ENCODE measurements at places on chromosomes 11 and 22.

- no peak for DNase-seq
Observed at GRCh38 chr22:45120931-45121330, 42.8 kb upstream of the NUP50 start.

DNA sequence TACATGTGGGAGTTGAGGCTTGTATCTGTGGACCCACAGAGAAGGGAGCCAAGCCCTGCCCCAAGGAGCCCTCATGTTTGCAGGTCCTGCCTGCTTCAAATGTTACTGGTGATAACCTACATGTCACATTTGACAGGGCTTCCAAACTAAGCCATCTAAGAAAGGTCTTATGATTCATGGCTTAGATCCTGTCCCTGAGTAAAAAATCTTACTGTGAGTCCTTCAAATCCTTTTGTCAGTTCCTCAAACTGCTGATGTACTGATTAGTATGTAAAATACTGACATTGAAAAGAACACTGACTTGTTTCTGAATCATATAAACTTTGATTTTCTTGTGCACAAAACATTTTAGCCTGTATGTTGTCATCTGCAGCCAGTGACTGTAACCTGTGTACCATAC, 1.0 kb upstream of the PANX1 start:
- DNase-seq, result no peak

- DNase-seq, result no peak
Observed at GRCh38 chr22:46245511-46245910, 4.6 kb downstream of the CDPF1 start.

GRCh38 chr11:87298155-87298554, 260.4 kb downstream of the TMEM135 start:
- DNase-seq, result no peak

- no peak for DNase-seq
Observed at GRCh38 chr11:6620636-6621035, 1.4 kb upstream of the TPP1 start.

GRCh38 chr22:40212121-40212520, 34.4 kb downstream of the TNRC6B start:
- DNase-seq, result no peak

GRCh38 chr11:116901211-116901610, 63.8 kb upstream of the APOA1 start:
- DNase-seq, result no peak

- DNase-seq, result no peak
Observed at GRCh38 chr11:134374891-134375550, 37.0 kb downstream of the B3GAT1 start.

- no peak for DNase-seq
Observed at GRCh38 chr11:56089697-56090096, 3.4 kb upstream of the OR8I2 start.

Measured in activated CD4-positive, alpha-beta T cell treated with anti-CD3 and anti-CD28 coated beads for 24 hours (primary cell).